ENCODE measurements at places on chromosomes 12 and 14.
A peak's percentile ranks its signal among the peaks of the same experiment; 100 is the strongest.

DNA sequence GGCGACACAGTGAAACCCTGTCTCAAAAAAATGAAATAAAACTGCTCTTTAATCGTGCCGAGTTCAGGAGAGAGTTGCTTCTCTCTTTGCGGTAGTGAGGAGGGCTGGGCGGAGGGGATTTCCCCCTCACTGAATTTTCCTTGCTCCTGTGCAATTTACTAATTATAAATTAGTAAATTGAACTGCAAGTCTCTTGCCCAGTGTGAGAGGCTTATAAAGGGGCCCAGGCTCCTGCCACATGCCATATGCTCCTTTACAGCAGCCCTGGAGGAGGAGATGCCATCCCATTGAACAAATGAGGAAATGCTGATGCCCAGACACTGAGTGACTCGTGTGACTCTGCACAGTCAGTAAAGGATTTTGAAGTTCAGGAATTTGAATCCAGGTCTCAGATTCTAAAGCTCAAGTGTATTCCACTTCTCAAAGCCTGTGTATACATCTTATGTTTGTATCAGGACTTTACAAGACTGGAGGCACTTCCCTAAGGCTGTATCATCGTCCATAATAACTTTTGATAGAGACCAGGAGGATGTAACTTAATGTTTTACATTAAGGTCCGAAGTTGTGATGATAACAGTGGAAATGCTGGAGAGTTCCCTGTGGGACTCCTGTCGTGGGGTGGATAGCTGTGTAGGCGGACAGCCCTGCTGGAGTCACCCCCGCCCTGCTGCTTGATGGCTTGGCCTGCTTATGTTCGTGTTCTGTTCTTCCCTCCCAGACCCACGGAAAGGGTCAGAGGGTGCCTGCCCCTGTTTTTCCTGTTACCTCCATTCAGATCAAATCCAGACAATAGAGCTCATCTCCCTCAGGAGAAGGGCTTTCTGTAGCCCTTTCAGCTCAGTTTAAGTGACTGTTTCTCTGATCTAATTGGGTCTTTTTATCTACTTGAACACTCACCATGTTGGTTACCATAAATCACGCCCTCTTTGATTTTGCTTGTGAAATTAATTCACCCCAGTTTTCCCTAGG is 13.9 kb downstream of the PELI2 start:
- DNase-seq: no peak

DNA sequence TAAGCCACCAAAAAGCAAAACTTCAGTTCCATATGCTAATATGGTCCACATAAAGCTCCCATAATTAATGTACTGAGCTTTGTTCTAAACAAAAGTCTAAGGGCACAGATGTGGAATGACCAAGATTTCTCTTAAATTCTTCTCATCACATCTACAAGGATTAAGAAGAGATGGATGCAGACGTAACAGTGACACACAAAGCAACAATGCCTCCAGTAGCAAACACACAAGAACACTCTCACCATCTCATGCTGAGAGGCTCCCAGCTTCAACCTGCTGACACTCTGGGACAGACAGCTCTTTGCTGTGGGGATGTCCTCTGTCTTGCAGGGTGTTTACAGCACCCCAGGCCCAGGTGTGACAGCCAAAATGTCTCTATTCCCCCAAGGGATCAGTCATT is 48.2 kb downstream of the SETD3 start:
- no peak for DNase-seq

- no peak for DNase-seq
Measured at GRCh38 chr12:3553221-3553620, 62.2 kb downstream of the PRMT8 start.

GRCh38 chr14:73245480-73246325 is 8.4 kb downstream of the PAPLN start:
- peak; percentile 50 for DNase-seq

DNA sequence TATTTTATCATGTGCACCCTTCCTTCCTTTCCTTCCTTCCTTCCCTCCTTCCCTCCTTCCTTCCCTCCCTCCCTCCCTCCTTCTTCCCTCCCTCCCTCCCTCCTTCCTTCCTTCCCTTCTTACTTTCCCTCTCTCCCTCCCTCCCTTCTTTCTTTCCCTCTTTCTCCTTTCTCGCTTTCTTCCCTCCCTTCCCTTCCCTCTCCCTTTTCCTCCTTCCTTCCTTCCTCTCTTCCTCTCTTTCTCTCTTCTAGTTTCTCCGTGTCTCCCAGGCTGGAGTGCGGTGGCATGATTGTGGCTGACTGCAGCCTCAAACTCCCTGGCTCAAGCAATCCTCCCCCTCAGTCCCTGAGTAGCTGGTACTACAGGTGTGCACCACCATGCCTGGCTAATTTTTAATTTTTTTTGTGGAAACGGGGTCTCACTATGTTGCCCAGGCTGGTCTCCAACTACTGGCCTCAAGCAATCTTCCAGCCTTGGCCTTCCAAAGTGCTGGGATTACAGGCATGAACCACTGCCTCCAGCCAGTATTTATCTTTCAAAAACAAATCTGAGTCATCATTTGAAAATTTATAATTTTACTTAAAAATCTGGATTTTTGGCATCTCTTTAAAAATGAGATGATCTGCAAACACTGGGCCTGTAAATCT is 7.8 kb downstream of the C1RL start:
- DNase-seq: no peak

DNA sequence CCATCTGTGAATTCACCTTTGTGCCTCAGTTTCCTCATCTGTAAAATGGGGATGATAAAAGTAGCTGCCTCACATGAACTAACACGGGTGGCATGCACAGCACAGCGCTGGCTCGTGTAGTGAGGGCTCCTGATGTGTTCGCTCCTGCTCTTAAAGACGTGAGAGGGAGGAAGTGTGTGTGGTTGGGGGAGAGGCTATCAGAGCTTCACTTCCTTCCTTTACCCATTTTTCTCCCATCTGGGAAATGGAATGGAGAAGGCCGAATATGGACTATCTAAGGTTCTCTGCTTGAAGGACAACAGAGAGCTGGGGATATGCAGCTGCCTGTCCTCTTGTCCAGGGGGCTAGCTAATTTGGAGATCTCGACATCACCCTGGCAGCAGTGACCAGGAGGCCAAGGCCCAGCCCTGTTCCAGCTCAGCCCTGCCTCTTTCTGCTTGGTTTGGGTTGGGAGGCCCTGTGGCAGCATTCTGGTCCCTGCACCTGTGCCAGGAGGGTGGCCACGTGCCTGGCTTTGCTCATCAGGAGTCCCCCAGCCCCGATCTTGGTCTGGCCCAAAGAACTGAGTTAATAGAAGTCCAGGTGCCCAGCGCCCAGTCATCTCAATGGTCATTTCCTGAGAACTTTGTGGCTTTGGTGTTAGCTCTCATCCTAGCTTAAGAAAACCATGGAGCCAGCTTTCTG is 44.5 kb upstream of the ESRRB start:
- DNase-seq: no peak

DNA sequence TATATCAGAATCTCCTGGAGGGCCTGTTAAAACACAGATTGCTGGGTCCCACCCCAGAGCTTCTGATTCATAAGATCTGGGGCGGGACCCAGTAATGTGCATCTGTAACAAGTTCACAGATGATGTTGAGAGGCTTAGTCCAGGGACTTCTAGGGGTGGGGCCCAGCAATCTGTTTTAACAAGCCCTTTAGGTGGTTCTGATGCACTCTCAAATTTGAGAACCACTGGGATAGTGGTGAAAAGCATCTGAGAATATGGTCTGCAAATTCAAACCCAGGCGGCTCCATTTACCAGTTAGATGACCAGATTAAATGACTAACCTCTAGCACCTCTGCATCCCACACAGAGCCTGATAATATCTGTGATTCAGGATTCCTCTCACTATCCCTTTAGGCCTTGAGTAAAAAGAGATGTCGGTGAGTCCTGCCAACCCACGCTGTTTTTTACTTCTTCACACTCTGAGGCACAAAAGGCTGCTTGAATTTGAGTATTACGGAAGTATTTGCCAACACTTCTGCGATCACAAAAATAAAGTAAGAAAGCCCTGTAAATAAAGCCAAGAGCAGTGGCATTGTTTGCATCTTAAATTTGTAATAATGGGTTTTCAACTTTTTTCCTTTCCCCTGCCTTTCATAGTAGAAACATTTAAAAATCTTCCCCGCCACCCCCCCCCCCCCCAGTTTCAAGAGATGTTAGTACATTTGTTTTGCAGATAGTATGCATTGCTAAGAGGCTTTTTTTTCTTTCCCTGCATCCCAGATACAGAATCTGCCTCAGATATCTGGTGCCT is 1.8 kb upstream of the FRS2 start:
- no peak for DNase-seq

- DNase-seq: no peak
Measured at GRCh38 chr14:89131004-89131750, 285.9 kb downstream of the FOXN3 start.

DNA sequence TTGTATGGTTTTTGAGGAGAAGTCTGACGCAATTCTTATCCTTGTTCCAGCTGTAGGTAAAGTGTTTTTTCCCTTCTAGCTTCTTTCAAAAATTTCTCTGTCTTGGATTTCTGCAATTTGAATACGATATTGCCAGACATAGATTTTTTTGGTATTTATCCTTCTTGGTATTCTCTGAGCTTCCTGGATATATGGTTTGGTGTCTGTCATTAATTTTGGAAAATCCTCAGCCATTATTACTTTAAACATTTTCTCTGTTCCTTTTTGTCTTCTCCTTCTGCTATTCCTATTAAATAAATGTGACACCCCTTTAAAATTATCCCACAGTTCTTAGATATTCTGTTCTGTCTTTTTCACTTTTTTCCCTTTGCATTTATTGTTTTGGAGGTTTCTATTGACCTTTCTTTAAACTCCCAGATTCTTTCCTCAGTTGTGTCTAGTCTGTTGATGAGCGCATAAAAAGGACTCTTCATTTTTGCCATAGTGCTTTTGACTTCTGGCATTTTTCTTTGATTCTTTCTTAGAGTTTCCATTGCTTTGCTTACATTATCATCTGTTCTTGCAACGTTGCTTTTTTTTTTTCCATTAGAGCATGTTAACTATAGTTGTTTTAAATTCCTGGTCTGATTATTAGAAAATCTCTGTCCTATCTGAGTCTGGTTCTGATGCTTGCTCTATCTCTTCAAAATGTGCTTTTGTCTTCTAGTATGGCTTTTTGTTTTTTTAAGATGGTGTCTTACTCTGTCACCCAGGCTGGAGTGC is 129.1 kb downstream of the MSRB3 start:
- DNase-seq: no peak

- DNase-seq: no peak
Measured at GRCh38 chr12:121467638-121468498, 68.0 kb downstream of the RNF34 start.

DNA sequence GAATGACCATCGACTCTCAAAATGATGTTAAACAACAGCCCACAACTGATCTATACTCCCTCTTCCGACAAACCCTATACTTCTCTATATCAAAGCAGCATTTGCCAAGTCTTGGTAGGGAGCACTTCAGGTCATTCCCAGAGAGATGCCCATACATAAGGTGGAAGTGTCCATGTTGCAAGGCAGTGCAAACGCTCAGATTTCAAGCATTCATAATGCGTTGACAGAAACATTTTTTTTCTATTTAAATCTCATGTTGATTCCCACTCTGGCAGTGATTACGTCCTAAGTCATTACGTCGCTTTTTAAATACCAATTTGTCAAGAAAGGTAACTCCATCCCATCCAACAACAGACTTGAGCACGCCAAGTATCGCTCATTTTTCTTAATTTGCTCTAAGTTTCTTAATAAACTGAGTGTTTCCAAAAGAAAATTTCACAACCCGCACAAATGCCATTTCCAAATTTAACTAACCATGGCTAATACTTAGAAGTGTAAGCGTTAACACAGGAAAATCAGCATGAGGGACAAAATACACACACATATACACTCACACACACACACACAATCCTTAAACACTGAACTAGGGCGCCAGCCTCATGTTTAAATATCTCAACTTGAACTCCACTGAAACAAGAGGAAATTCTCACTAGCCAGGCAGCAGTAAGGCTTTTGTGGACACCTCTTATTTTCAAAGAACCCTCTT is 1.1 kb downstream of the GXYLT1 start:
- no peak for DNase-seq

GRCh38 chr12:94941440-94941862 is 62.0 kb downstream of the NDUFA12 start:
- DNase-seq: no peak

DNA sequence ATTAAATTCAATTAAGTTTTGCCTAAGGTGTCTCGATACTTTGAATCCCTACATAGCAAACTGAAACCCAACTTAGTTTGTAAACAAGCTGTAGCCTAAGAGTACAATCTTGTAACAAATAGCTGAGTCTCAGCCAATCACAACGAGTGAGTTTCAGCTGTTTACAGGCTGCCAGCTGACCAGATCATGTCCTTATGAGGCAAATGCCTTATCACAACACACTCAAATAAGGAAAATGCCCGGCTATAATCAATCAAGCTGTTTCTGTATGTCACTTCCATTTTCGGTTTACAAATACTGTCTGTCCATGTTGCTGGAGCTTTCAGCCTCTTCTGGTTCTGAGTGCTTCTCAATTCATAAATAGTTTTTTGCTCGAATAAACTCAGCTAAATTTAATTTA is 943.8 kb downstream of the SLC16A7 start:
- DNase-seq: no peak

- no peak for DNase-seq
Measured at GRCh38 chr12:118271183-118271582, 101.5 kb downstream of the TAOK3 start.

DNA sequence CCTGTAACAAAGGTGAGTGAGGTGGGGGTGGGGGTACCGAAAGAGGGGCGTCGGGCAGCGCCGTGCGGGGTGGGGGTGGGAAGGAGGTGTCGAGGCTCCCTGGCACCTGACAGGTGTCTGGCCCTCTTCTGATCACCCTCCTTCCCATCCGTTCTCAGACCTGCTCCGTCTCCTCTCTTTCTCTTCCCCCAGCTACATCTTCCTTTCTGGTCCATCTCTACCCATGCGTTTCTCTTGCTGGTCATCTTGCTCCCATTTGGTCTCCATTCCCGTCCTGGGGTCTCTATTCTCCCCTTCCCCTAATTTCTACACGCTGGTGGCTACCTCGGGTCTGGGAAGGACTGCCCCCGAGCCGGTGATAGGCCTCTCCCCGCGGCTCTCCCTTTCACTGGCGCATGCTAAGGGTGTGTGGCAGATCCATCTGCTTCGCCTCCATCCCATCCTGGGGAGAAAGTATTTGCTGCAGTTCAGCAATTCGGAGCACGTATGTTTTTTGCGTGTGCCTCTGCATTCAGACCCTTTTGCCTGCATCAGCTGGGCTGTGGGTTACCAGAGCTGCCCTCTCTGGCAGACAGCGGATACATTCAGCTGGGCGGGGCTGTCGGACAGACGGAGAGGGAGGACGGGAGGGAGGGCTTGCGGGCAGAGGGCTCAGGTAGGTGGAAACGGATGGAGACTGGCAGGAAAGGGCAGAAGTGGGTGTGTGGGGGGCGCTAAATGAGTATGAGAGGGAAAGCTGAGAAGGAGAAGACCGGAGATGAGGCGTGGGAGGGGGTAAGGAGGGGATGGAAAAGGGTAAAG is 730 bp downstream of the CLSTN3 start:
- peak; percentile 40 for DNase-seq

GRCh38 chr12:129610601-129611120 is 293.2 kb downstream of the TMEM132D start:
- no peak for DNase-seq

DNA sequence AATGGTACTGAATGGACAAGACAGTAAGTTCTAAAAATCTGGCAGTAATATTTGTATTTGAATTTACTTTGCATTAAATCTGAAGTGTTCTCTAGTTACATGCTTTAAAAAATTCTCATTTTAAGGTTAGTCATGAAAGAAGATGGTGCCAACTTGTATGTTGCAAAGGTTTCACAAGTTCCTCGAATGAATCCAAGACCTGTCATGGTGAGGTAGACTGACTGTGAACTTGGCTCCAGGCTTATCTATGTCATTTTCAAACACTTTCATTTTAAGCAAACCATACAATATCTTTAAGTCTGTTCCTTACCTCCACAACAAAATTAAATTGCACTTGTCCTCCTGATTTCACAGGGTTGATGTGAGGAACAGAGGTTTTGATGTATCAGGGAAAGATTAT is 23.4 kb downstream of the CLEC2D start:
- DNase-seq: no peak
